ENCODE measurements at places on chromosomes 2 and 18.

GRCh38 chr2:77520641-77521547 lies 1.3 kb downstream of the LRRTM4 start:
- DNase-seq: no peak

DNA sequence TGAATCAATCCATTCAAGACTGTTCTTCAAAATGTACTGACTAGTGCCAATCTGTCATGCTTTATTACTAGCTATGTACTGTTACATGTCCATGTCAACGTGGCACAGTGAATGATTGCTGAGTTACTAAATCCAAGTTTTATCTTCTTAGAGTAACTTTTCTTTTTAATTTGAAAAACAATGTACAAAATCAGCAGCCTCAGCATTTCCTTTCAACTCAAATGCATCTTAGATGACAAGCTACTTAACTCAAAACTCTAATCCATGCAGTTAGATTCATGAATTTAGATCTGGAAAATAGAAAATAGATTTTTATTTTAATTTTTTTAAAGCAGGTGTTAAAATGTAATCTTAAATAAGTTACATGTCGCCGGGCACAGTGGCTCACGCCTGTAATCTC lies 174.2 kb downstream of the CAPN13 start:
- no peak for DNase-seq

- DNase-seq: no peak
Observed at GRCh38 chr18:24185805-24186204, 46.9 kb downstream of the CABYR start.

- no peak for DNase-seq
Observed at GRCh38 chr2:160499865-160500264, 6.3 kb upstream of the RBMS1 start.

DNA sequence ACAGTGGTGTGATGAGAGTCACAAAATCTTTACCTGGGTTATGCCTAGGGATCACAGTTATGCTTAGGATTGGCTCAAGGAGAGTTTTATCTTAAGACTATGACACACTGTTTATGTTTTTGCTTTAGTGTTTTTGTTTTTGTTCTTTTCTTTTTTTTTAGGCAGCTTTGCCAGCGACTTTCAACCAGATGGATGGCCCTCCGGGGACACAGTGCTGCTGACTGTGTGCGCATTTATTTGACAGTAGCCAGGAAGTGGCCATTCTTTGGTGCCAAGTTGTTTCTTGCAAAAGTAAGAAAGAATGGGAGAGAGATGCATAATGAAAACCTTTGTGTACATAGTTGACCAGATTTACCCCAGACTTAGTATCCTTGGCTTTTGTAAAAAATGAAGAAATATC lies 15.1 kb upstream of the DYNC2LI1 start:
- DNase-seq: no peak

GRCh38 chr2:38907743-38908562 lies 18.3 kb downstream of the ARHGEF33 start:
- DNase-seq: no peak

- no peak for DNase-seq
Observed at GRCh38 chr2:156892467-156893281, 364.8 kb upstream of the GALNT5 start.

GRCh38 chr2:66390811-66391210 lies 44.1 kb upstream of the MEIS1 start:
- no peak for DNase-seq

- no peak for DNase-seq
Observed at GRCh38 chr2:12131975-12132374, 385.5 kb downstream of the LPIN1 start.
